Caco-2 (cell line): ENCODE measurements at places on chromosomes 16 and 17. TPM values are rescaled to one million over a fixed set of nuclear protein-coding genes. Genes with fewer than 3 reads are reported as not detected.

The NACA2 gene
- total RNA-seq, result not detected in 2 replicates

The TPPP3 gene
- total RNA-seq, result 0.39 and 0.56 TPM in 2 replicates

The CA4 gene
- not detected in 2 replicates for total RNA-seq

The CACNG3 gene
- total RNA-seq, result not detected in 2 replicates

The RTN4RL1 gene
- 0.54 and 0.60 TPM in 2 replicates for total RNA-seq

The CTRB2 gene
- not detected in 2 replicates for total RNA-seq

The NPW gene
- 6.1 and 8.8 TPM in 2 replicates for total RNA-seq

The XYLT1 gene
- 12.5 and 12.8 TPM in 2 replicates for total RNA-seq

The MYH2 gene
- total RNA-seq, result not detected in 2 replicates

The RNU2-1 gene
- total RNA-seq, result 4,208 and 4,542 TPM in 2 replicates

The LGALS3BP gene
- 65.4 and 68.1 TPM in 2 replicates for total RNA-seq

The ACSM3 gene
- total RNA-seq, result 6.9 TPM in 2 replicates

The RNF135 gene
- total RNA-seq, result 0.64 TPM in 1 of 2 replicates, not detected in the other

The BCL6B gene
- not detected in 2 replicates for total RNA-seq

The KCNJ2 gene
- 0.70 and 1.0 TPM in 2 replicates for total RNA-seq

The LHX1 gene
- 0.37 TPM in 1 of 2 replicates, not detected in the other for total RNA-seq

The TUBG2 gene
- 23.8 and 26.5 TPM in 2 replicates for total RNA-seq

The EVPL gene
- total RNA-seq, result 0.16 and 0.46 TPM in 2 replicates

The IGSF6 gene
- total RNA-seq, result not detected in 2 replicates

The PCGF2 gene
- 91.3 and 95.1 TPM in 2 replicates for total RNA-seq

The TMC5 gene
- total RNA-seq, result 1.5 and 2.3 TPM in 2 replicates

The RBFOX1 gene
- 0.67 and 0.91 TPM in 2 replicates for total RNA-seq

The HASPIN gene
- total RNA-seq, result 9.1 and 9.5 TPM in 2 replicates

The STAT5A gene
- 2.4 and 3.2 TPM in 2 replicates for total RNA-seq

The DHRS7C gene
- not detected in 2 replicates for total RNA-seq

The ABCA6 gene
- total RNA-seq, result 1.8 and 2.5 TPM in 2 replicates

The DPEP3 gene
- total RNA-seq, result not detected in 2 replicates

The ASIC2 gene
- total RNA-seq, result not detected in 2 replicates

The RNF213 gene
- total RNA-seq, result 61.4 and 70.5 TPM in 2 replicates

The ST6GALNAC1 gene
- 1.6 and 1.7 TPM in 2 replicates for total RNA-seq

The ARL5C gene
- total RNA-seq, result not detected in 2 replicates

The TOX3 gene
- total RNA-seq, result 3.6 and 6.0 TPM in 2 replicates

The ARL17B gene
- total RNA-seq, result 36.1 and 41.1 TPM in 2 replicates

The CFAP97D1 gene
- 0.18 TPM in 1 of 2 replicates, not detected in the other for total RNA-seq

The CIITA gene
- 0.27 and 0.37 TPM in 2 replicates for total RNA-seq

The KREMEN2 gene
- 1.9 and 2.2 TPM in 2 replicates for total RNA-seq

The MMP2 gene
- 0.14 and 0.91 TPM in 2 replicates for total RNA-seq
